ENCODE measurements at places on chromosomes 7 and 10.
A peak's percentile ranks its signal among the peaks of the same experiment; 100 is the strongest.

DNA sequence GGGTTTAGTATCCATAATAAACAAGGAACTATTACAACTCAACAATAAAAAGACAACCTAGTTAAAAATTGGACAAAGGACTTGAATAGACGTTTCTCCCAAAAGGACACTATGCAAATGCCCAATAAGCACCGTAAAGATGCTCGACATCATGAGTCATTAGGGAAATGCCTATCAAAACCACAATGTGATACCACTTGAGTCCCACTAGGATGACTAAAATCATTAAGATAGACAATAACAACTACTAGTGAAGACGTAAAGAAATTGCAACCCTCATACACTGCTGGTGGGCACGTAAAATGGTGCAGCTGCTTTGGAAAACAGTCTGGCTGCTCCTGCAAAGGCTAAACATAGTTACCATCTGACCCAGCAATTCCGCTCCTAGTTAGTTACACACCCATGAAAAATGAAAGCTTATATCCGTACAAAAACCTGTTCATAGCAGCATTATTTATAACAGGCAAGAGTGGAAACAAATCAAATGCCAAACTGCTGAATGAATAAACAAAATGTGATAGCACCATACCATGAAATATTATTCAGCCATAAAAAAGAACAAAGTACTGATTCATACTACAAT, 17.3 kb downstream of the CCDC3 start:
- no peak for DNase-seq

DNA sequence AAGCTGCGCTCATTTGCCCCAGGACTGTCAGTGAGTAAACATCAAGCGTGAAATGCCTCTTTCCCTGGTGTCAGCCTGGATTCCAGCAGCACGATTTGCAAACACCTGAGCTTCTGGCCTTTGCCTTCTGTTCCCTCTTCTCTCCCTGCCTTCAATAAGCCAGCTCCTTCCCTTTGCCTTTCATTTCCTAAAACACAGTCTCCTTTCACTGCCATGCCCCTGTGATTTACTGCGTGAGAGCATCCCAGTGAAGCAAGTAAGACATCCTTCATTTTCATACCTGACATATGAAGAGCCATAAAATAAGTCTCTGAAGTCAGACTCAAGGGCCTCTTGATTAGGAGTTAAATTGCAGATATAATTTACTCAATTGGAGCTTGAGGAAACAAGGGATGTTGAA, 681.8 kb downstream of the TYW1 start:
- no peak for DNase-seq

DNA sequence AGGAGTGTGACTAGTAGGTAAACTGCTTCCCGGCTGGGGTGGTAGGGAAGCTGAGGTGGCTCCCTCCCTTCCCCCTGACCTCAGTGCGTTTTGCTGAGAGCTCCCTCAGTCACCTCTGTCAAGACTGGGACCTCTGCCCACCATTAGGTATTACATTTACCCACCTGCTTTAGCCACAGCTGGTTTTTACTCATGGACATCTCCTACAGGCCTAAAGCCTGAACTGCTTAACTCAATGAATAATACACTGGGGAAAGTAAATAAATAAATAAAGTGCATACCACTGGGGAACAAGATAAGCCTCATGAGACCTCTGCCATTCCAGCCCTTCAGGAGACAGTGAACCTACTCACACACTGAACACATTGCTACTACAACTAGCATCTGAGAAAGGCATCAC, 38.9 kb upstream of the CDK13 start:
- DNase-seq, result no peak

- DNase-seq, result no peak
Observed at GRCh38 chr7:131747658-131748232, 191.3 kb upstream of the PODXL start.

GRCh38 chr10:125129076-125129458, 31.3 kb downstream of the CTBP2 start:
- DNase-seq, result no peak

DNA sequence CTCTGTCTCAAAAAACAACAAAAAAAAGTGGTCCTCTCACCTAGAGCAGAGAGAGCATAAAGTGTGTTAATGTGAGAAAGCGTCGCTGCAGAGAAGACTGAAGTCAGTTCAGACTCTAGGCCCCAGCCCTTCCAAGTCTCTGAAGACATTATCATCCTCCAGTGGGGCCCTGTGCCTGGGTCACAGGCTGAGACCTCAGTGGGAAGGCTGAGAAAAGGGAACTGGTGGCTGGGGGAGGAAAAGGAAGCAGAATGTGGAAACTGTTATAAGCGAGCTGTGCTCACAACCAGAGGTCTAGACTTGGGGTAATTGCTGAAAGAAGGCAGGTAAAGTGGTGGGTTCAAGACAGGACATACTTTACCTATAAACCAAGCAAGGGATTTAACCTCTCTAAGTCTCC, 4.9 kb upstream of the RRP12 start:
- DNase-seq, result no peak

- DNase-seq, result peak; percentile 84
Observed at GRCh38 chr10:14653271-14654161, 121.2 kb downstream of the FAM107B start.

DNA sequence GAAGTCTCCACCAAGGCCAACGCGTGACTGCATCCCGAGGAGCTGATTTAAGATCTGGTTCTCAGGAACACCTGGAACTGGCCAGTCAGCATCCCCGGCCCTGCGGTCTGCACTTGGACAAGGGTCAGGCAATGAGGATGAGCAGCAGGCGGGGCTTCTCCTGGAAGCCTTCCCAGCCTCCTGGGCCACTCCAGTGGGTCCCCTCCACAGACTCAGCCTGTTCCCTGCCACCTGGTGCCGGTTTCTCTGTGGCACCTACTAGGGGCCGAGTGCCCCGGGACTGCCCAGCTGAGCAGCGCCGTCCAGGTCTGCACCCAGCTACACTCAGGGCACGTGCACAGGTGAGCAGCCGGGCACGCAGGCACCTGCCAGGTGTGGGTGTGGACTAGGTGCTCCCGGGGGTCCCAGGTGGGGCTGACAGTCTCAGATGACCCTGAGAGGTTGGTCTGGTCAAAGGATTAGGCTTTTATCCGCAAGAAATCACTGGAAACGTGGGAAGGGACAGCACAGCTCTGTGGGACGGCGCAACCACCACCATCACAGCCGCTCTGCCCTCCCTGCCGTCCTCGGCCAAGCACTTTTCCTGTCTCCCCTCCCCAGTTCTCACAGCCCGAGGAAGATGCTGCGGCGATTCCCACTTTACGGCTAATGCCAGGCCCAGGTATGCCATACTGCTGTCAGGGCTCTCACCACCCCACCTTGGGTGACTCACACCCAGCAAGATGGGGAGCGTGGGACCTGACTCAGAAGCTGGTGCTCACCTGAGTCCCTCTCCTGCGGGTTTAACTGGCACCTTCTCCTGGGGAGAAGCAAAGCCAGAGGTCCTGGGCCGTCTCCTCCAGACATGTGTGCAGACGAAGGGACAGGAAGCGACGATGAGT, 166.0 kb downstream of the RNF216 start:
- DNase-seq, result peak; percentile 58

GRCh38 chr7:67725423-67725822, 728.8 kb downstream of the TYW1 start:
- no peak for DNase-seq

DNA sequence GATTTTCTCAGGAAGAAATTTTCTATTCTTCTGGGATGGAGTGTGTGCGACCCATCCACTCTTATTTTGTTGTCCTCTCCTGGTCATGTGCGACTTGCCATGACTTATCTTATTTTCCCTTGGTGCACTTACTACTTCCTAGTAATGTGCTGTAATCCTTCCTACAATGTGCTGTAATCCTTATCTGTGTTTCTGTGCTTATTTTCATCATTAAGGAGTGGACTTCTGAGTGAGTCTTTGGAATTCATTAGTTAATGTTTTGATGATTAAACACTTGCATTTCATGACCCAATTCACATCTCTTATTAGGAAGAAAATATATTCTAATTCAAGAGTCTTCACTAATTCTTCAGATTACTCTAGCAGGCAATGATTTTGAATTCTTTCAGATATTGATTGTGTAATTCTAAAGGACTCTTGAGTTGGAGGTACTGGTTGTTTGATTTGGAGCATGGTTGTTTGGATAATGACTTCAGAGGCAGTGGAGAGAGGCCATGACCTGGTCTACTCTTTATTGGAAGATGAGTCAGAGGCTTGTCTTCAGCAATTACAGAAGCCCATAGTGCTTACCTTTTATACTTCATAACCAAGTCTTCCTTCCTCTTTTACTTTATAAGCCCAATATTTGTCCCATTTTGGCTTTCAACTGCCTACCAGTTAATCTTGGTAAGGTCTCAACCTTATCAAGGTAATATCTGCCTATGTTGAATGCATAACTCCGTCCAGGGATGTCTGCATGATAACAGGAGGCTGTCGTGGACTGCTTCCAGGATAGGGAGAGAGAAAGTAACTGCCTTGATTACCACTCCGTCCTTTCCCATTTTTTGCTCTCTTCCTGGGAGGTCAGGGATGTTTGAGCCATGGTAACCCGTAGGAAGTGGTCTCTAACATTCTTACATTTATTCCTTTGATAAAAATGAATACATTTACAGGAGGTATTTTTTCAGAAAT, 278.3 kb upstream of the SP8 start:
- peak; percentile 80 for DNase-seq
